ENCODE measurements at places on chromosomes 1 and 21. TPM values are rescaled to one million over a fixed set of nuclear protein-coding genes. Genes with fewer than 3 reads are reported as not detected.

The CAMK1G gene
- total RNA-seq = 4.4 TPM

The AKIRIN1 gene
- 82.6 TPM for total RNA-seq

The WDR77 gene
- 36.2 TPM for total RNA-seq

The OR10Z1 gene
- total RNA-seq = not detected

The ALG14 gene
- 6.5 TPM for total RNA-seq

The PDPN gene
- 11.8 TPM for total RNA-seq

The CFHR3 gene
- total RNA-seq = not detected

The NTMT2 gene
- total RNA-seq = not detected

The RNU5D-1 gene
- not detected for total RNA-seq

The ERG gene
- total RNA-seq = 2.5 TPM

The OR2L2 gene
- 0.92 TPM for total RNA-seq

The OPRD1 gene
- 2.8 TPM for total RNA-seq

The HSPG2 gene
- 6.0 TPM for total RNA-seq

The RNF186 gene
- not detected for total RNA-seq

The IVL gene
- not detected for total RNA-seq

The SMAP2 gene
- 46.8 TPM for total RNA-seq

The NT5C1A gene
- 2.3 TPM for total RNA-seq

The FCER1G gene
- 5.3 TPM for total RNA-seq

The USH2A gene
- 1.4 TPM for total RNA-seq

The RXFP4 gene
- total RNA-seq = not detected

The RGS13 gene
- total RNA-seq = 1.2 TPM

The AMY1A gene
- not detected for total RNA-seq

The KCNJ9 gene
- 18.5 TPM for total RNA-seq

The ATXN7L2 gene
- total RNA-seq = 5.5 TPM

The ZCCHC17 gene
- 59.1 TPM for total RNA-seq

The ATP6V1G3 gene
- total RNA-seq = not detected

The CACNA1S gene
- under 0.01 TPM for total RNA-seq

The SZT2 gene
- 26.5 TPM for total RNA-seq

The TMEM200B gene
- 1.8 TPM for total RNA-seq

The PDE9A gene
- 18.7 TPM for total RNA-seq

The NBPF10 gene
- 0.92 TPM for total RNA-seq

All from diencephalon (tissue), 1 donor.